ENCODE measurements at places on chromosomes 1 and 21. TPM values are rescaled to one million over a fixed set of nuclear protein-coding genes. Genes with fewer than 3 reads are reported as not detected.
A peak's percentile ranks its signal among the peaks of the same experiment; 100 is the strongest.

DNA sequence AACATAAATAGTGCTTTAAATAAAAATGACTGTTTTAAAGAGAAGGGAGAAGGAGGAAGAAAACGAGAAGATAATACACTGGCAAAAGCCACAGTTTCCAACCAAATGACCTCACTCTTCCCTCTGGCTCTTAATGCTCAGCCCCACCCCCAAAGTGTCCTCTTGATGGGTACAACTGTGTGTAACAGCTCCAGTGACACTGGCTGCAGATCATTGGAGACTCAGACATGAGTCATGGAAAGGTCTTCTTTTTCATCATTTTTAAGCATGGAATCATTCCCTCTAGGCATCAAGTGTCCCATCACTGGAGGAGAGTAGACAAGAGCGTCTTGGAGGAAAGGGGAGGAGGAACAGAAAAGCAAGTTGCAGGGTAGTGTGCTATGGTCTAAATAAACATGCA is 333.0 kb downstream of the PAPPA2 start:
- no peak for ATAC-seq

DNA sequence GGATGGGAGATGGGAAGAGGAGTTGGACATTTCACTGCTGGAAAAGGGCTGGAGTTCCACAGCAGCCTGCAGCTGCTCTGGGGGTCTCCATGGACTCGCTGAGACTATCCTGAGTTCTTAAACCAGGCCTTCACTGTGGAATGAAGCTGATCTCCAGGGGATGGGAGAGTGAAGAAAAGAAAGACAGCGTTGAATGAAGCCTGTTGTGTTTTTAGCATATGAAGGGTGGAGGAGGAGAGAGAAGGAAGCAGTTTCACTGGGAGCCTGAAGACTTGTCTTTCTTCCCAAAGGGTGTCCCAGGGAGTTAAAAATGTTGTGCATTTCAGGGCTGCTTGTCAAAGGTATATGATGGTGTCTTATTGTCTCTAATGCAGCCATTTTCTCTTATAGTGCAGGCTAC is 9.2 kb downstream of the ROR1 start:
- ATAC-seq = no peak

DNA sequence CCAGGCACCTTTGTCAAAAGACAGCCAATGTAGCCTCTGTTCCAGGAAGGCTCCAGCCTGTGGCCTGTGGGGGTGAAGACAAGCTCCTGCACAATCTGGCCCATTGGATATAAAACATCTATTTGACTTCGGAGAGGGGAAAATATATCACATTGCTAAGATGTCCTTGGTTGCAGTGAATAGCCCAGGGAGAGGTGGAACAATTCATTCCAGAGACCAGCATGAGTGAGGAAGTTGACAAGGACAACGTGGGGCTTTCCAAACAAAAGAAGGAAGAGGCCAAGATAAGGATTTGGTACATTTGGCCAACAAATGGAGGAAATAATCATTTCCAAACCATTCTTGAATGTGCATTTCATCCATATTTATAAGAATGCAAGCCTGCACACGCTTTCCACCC is 187.0 kb downstream of the ETS2 start:
- no peak for ATAC-seq

DNA sequence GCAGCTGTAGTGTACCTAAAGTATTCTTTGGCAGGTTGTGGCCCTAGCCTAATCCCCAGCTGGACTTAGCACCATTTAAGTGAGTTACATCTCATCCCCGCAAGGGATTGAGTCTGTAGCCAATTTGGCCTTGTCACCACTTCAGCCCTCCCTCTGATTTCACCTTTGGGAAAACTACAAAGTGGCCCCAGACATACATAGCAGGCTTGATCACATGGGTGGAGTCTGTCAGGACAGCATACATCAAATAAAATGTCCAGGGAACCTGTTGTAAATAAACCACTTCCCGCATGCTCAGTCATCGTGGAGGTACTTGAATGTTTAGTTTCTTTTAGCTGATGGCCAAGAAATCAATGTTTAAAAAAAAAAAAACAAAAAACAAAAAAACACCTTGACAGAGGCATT is 142.5 kb downstream of the DHRS3 start:
- ATAC-seq = peak; percentile 20

GRCh38 chr21:38985568-38986378 is 180.0 kb downstream of the ETS2 start:
- peak; percentile 77 for ATAC-seq

- ATAC-seq = no peak
These were observed 38.0 kb upstream of the KCTD3 start for GRCh38 chr1:215529111-215529510.

GRCh38 chr1:202756391-202756790 is 46.1 kb upstream of the SYT2 start:
- no peak for ATAC-seq

- no peak for ATAC-seq
These were observed 452.1 kb downstream of the TTLL7 start for GRCh38 chr1:83546874-83547273.

DNA sequence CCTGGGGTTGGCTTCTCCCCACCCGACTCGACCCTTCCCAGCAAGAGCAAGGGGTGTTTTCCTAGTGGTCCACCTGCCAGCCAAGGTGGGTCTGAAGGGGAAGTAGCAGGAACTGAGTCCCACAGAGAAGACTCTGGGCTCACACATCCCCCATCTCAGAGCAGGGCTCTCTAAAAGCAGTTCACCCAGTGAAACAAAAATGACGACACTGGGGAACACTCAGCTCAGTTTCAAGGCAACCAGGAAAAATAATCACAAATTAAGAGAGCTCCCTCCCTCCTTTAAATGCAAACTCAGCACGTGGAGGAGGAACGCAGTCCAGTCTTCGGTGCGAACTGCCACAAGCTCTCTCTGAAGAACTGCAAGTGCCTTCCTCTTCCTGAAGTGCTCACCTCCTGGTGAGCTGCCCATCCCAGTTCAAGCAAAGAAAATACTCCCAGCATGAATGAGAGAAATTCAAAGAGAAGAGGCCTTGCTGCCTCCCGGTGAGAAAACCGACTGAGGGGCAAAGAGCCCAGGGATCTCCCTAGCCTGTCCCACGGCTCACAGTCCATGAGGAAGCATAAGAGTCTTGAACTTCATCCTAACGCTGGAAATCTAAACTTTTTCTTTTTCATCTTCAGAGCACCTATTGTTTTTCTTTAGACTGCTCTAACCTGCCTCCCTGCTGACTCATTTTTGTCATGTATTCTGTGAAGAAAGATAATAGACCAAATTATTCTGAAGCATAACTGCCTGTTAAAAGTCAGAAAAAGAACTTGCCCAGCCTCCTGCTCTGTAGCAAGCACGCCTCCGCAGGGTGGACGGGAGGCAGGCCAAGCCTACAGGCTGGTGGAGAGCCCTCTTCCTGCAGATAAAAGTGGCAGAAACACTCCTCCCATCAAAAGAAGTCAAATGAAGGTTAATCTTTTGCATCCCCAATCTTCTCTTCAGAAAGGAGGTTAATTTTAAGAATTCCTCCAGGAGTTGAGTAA is 281.4 kb downstream of the HHIPL2 start:
- ATAC-seq = no peak

DNA sequence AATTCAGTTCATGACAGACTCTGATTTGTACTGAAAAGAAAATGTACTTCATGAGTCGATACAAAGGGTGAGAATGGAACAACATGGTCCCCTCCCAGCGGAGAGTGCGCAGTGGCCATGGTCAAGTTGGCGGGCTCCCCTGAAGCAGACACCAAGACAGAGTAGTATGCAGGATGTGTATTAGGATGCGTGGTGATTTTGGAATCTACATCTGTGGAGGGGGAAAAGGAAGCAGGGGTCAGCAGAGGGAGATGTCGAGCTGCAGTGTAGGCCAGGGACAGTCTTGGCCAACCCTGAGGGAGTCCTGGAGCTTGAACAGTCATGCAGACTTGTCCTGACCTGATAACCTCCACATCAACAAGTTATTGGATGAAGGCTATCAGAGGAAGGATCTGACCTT is 481.0 kb downstream of the OMA1 start:
- ATAC-seq = no peak

GRCh38 chr21:27201197-27201596 is 234.3 kb upstream of the ADAMTS5 start:
- ATAC-seq = no peak

GRCh38 chr1:199073166-199073565 is 434.3 kb downstream of the PTPRC start:
- ATAC-seq = no peak

GRCh38 chr1:241482761-241483250 is 36.7 kb downstream of the FH start:
- peak; percentile 67 for ATAC-seq

GRCh38 chr21:39108291-39109162 is 74.7 kb downstream of the PSMG1 start:
- no peak for ATAC-seq

DNA sequence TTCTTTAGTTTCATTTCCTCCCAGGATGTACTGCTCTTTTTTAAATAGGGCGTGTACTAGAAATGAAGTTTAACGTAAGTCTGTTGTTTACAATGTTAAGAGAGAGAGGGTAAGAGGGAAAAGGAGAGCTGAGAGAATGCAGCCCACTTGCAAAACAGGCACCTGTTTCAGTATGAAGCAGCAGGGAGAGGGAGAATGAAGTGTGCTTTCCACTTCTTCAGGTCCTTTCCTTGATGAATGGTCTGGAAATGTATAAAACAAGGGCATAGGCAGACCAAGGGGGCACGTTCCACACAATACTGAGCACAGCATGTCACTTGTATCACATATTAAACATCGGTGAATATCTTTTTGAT is 2.0 kb downstream of the KCNA3 start:
- ATAC-seq = peak; percentile 47

DNA sequence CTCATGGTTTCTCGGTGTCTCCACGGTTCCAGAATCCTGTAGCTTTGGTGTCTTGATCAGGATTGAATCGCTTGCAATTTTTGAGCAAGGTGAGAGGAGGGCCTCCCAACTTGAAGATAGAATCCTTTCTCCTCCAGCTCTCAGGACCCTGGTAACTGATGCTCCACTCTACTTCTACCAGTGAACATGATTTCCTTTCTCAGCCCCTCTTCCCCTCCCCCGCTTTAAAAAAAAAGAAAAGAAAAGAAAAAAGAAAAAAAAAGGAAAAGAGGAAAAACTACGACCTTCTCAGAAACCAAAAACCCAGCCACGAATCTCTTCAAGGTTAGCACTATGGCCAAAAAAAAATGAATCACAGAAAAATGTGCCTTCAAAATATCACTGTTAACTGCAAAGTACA is 1.2 kb downstream of the ARHGEF11 start:
- ATAC-seq = no peak

GRCh38 chr1:1929102-1929638 is 10.1 kb upstream of the TMEM52 start:
- no peak for ATAC-seq

DNA sequence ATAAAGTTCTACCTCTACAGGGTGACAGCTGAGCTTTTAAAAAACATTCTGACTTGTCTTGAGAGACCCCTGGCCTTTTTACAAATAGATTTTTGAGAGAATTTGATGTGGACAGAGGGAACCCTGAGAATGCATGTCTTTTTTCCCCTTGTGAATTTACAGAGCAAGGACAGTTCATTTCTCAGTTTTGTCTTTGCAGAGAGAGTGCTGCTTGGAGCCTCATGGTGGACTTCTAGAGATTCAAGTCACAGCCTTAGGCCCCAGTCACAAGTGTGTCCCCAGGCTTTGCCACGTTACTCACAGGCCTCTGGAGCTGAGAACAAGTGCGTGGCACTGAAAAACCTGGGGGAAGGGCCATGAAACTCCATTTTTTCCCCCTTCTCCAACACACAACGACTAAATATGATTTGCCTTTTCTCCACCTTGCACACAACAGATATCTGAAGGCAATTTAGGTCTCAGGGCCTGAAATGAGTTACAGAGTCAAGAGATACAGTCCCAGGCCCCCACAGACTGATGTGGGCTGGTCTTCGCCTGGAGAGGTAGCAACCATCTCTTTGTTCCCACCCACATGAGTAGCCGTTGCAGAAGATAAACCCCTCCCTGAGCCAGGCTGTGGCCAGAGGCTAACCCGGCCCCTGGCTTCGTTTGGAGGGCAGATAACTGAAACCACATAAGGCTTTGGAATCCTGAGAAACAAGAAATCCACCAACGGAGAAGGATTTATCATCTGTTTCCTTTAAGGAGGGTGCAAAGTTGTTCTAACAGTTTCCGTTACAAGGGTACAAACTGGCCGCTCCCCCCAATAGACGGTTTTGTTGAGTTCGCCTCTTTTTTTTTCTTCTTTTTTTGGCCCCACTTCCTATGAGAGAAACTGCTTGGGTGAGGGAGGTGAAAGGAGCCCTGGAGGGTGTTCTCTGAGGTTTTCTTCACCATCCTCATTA is 1.0 kb upstream of the PIGV start:
- no peak for ATAC-seq

DNA sequence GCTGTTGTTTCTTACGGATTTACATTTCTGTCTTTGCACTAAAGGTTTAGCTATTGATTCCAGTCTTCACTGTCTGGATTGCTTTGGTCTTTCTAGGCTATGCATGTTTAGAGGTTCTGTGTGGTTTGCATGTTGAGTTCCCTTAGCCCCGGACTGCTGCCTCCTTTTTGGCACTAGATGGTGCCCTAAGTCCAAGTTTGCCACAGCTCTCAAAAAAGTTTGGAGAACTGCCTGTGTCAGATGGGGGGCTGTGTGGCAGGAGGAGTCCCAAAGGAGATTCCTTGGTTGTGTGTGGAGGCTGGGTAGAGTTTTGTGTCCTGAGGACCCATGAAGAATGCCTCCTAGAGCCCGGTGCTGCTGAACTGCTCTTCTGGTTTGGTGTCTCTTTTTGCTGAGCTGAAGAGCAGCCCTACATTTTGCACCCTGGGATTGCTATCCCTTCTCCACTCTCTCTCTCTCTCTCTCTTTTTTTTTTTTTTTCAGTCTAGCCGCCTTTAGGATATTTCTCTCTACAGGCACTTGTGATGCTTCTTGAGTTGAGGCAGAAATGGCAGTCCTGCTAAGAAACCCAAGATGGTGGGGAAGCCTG is 74.4 kb downstream of the PTGS2 start:
- ATAC-seq = peak; percentile 37

DNA sequence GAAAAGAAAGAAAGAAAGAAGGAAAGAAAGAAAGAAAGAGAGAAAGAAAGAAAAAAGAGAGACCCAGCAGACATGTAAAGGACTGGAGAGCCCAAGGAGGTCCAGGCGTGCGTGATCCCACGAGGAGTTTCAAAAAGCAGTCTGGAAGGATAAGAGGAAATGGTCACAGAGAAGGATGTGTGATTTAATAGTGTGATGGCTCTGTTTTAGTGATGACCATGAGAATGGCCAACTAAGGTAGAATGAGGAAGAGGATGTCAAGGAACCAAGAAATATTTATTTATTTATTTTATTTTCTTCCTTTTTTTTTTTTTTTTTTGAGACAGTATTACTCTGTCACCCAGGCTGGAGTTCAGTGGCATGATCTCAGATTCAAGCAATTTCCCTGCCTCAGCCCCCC is 25.5 kb downstream of the PTGS2 start:
- no peak for ATAC-seq

Gene MROH9
- total RNA-seq = not detected

Gene FCRL1
- not detected for total RNA-seq

Gene OR14I1
- total RNA-seq = not detected

Gene MPZ
- 12.1 TPM for total RNA-seq

Gene CLDN8
- total RNA-seq = not detected

Gene UMODL1
- total RNA-seq = 0.11 TPM
